ENCODE measurements at places on chromosomes 11 and 22.
A peak's percentile ranks its signal among the peaks of the same experiment; 100 is the strongest.

DNA sequence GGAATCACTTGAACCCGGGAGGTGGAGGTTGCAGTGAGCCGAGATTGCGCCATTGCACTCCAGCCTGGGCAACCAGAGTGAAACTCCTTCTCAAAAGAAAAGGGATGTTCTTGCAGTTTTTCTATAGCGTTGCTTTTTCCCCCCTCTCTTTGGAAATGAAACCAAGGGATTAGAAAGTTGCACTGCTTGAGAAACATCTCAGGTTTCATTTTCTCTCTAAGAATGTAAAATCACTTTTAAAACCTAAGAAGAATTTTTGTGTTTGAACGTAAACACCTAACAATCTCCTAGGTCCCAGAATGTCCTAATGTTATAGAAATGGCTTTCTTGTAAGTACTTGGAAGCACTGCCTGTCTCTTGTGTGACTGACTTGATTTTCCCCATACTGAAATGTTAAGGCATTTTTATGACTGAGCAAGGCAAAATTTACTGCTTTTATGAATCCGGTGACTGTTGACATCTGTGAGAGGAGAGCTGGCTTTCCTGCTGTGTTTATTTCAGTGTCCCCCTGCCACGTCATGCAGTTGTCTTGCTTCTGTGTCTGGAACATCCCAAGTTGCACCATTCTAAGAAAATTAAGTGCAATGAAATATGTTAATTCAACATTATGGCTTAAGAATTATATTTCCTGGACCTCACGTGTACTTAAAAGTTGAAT, 37.7 kb downstream of the NF2 start:
- DNase-seq: no peak

- DNase-seq: no peak
Measured at GRCh38 chr22:23065495-23066122, 4.7 kb upstream of the GNAZ start.

GRCh38 chr11:74532501-74533246, 39.1 kb upstream of the LIPT2 start:
- no peak for DNase-seq

GRCh38 chr11:84480131-84480530, 1147.0 kb downstream of the DLG2 start:
- no peak for DNase-seq

DNA sequence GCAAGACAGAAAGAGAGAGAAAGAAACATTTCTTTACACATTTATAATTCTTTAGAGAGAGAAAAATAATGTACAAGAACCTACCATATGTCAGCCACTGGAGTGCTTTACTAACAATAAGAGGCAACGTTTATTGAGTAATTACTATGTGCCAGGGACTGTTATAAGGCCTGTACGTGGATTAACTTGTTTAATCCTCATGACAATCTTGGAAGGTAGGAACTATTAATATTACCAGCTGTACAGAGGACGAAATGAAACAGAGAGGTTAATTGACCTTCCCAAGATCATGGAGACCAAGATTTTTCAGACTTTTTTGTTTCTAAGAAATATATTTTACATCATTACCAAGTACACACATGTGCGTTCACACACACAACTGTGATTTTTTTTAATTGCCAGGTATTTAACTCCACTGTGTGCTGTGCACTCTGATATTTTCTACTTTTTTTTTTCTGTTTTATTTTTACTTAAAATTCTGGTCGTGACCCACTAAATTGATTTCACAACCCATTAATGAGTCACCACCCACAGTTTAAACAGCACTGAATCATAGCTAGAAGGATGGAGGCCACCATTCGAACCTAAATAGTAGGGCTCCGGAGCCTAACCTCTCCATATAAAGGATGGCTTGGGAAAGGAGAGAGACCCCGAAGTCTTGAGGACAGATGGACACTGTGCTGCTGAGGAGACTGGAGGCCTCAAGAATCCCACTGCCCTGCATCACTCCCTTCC, 21.4 kb downstream of the CREB3L1 start:
- no peak for DNase-seq

- peak; percentile 23 for DNase-seq
Measured at GRCh38 chr11:122893131-122893530, 10.6 kb downstream of the JHY start.

DNA sequence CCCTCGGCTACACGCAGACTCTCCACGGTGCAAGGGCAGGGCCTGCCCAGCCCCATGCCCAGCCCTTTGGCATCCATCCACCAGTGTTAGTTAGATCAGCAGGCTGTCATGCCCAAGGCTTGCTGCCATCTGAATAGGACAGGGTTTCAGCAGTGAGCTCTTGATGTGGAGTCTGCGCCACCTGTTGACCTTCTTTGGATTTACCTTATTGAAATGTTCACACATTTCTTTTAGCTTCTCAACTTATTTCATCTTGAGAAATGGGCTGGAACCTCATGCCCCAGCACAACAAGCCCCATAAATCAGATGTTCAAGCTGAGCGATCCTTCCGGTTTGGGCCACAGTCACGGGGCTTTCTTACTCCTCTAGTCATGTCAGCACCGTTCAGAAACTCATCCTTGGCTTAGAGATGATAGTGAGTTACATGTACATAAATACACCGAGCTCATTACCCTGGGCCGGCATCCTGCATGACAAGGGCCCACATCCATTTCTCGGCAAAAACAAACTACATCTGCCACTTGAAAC, 61.7 kb downstream of the PARVB start:
- DNase-seq: peak; percentile 41

DNA sequence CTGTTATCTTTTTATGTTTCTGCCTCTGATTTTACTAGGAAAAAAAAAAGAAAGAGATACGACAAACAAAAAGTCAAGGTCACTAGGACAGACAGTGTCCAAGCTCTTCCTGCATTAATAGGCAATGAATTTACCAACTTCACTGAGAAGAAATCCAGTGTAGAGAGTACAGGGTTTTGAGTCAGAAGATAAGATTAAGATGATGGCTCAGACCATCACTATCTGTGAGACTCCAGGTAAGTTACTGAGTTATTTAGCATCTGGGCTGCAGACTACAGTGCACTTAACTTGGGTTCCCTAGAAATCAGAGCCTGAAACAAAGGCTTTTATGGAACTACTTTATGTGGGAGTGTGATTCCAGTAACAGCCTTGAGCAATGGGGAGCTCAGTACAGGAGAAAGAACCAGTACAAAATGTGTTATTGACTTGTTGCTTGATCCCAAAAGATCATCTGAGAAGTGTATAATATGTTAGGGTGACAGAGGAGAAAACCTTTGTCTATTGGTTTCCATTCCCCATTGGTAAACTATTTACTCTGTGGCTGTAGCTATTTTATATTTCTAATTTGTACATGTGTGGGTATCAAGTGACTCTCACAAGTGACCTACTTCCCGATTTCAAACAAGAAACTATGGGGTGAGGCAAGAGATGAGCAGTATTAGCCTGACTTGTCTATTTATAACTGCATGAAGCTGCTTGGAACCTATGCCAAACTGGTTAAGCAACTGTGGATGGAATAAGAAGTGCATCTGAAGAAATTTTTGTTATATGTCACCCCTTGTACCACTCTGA, 395.8 kb downstream of the RAB38 start:
- no peak for DNase-seq

DNA sequence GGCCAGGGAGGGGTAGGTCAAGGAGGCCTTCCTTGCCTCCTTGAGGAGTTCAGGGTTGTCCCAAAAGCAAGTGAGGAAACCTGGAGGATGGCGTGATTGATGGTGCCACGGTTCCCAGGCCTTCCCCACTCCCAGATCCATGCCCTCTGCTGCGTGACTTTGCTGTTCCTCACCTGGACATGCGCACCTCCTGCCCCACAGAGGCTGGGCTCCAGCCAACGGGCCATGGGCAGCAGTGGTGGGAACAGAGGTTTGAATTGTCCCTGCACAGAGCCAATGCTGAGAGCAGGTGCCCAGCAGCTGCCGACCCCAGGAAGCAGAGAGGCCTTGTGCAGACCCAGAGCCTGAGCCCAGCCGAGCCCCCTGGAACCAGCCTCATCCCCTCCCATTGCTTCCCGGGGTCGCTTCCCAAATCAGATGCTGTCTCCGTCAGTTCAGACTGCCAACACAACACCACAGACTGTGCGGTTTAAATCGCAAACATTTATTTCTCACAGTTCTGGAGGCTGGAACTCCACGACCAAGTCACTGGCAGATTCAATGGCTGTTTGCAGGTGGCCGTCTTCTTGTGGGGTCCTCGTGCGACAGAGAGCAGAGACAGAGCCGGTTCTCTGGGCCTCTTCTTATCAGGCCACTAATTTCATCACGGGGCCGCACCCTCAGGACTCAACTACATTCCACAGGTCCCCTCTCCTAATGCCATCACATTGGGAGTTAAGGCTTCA, 6.2 kb upstream of the LINC01488 start:
- DNase-seq: no peak

DNA sequence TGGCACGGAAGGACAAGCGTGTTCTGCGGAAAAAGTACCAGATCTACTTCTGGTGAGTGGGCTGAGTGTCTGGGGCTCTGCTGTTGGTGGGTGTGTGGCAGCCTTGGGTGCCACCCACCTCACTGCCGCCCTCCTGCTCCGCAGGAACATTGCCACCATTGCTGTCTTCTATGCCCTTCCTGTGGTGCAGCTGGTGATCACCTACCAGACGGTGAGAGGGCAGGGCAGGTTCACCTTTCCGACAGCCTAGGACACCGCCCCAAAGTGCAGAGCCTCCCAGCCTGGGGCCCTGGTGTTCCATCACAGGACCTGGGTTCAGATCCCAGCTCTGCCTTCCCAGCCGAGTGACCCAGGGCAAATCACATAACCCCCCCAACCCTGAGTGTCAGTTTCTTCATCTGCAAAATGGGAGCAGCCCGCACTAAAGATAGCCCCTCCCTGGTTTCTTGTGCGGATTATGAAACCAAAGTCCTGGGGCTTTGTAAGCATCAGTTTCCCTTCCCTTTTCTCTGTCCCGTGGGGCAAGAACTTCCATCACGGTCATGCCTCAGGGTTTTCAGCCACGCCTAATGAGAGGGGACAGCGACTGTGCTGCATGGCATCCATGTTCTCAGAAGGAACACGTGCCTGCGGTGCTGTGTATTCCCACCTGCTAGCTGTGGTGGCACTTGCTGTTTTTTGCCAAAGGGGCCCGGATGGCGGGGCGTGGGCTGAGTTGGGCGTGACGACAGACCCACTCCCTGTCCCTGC, 9.8 kb upstream of the TAGLN start:
- no peak for DNase-seq

GRCh38 chr11:96306933-96307775, 35.8 kb downstream of the MAML2 start:
- no peak for DNase-seq

GRCh38 chr11:1087279-1087960, 12.7 kb downstream of the MUC2 start:
- DNase-seq: no peak

GRCh38 chr11:57942808-57943207, 80.9 kb upstream of the OR9Q1 start:
- DNase-seq: no peak

GRCh38 chr11:84522331-84522730, 1104.8 kb downstream of the DLG2 start:
- no peak for DNase-seq

DNA sequence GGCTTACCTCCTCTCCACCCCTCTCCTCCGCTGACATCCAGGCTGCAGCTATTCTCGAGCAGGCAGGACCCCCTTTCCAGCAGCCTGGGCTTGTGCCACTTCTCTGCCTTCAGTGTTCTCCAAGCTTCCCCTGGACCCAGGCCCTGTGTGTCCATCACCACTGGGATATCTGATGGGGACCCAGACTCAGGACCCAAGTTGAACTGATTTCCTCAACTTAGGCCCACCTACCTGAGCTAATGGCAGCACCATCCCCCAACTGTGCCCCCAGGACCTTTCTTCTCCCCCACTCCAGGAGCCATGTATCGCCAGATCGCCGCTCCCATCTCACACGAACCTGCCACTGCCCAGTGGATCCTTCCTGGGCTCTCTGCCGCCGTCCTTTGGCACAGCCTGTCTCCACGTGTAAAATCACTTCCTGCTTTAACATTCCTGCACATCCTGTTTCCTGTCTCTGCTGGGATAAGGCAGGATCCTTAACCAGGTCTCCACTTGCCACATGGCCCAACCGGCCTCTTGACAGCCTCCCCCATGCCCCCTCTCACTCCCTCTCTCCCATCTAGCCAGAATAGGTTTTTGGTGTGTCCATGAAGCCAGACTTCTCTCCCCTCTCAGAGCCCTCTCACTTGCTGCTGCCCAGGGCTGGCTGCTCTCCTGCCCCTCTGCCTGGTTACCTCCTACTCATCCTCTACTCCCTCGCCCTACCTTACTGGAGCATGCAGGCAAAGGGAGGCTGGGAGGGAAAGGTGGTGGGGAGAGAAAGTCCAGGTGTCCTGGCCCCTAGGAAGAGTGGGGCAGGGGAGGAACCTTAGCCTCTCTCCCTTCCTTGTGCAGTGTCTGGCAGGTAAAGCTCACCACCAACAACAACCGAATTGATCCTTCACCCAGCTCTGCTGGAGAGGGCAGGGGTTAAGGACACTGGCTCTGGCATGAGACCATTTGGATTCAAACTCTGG, 9.4 kb downstream of the SPATA19 start:
- DNase-seq: no peak

GRCh38 chr22:22179858-22180257, 64.7 kb upstream of the VPREB1 start:
- no peak for DNase-seq

GRCh38 chr22:44500599-44500998, 2.6 kb upstream of the RTL6 start:
- DNase-seq: no peak

- DNase-seq: no peak
Measured at GRCh38 chr22:28043266-28043665, 124.2 kb upstream of the PITPNB start.

- no peak for DNase-seq
Measured at GRCh38 chr22:36954251-36955014, 41.0 kb downstream of the CSF2RB start.

All from NCI-H1694 (cell line).